Right forelimb (tissue), 1 donor: ENCODE measurements at places on chromosomes 7 and 10.

GRCh38 chr7:18534481-18534880, 38.9 kb downstream of the HDAC9 start:
- no peak for DNase-seq

GRCh38 chr10:112913661-112914287, 36.3 kb upstream of the TCF7L2 start:
- no peak for DNase-seq

DNA sequence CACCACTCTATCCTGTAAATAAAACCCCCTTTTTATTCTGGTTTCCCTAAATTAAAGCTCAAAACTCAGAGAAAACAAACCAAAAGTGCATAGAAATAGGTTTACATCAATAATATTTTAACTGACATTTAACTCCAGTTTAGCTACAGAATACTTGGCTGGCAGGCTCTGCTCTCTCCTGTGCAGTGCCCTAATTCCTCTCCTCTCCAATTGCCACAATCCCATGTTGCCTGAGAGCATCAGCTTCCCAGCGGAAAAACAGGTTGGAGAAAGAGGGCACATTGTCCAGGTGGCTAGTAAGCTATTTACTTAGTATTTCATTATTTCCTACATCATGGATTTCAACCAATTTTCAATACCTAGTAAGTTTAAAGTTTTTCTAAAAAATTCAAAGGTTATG, 8.7 kb downstream of the SEMA3E start:
- no peak for DNase-seq

DNA sequence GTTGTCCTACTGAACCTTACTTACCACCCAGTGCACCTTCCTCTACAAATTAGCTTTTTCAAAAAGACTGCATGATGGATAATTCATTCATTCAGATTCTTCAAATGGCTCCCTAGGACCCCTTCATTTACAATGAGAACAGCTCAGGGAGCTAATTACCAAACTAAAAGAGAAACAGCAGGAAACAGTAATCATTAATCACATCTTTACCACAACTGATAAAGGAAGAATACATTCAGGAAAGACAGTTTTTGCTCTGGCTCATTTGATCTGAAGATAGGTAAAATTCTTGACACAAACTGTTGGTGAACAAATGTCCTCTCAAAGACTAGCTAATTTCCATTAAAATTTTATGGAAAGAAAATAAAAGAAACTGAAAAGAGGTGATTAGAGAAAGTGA, 1652.7 kb upstream of the LRRTM3 start:
- DNase-seq, result no peak

- no peak for DNase-seq
Measured at GRCh38 chr10:17179002-17179401, 22.5 kb downstream of the TRDMT1 start.

- no peak for DNase-seq
Measured at GRCh38 chr10:119025336-119025735, 4.2 kb upstream of the NANOS1 start.

GRCh38 chr7:132162556-132163144, 413.6 kb downstream of the PLXNA4 start:
- DNase-seq, result no peak

GRCh38 chr10:42932735-42933447, 144.0 kb upstream of the RET start:
- DNase-seq, result no peak

DNA sequence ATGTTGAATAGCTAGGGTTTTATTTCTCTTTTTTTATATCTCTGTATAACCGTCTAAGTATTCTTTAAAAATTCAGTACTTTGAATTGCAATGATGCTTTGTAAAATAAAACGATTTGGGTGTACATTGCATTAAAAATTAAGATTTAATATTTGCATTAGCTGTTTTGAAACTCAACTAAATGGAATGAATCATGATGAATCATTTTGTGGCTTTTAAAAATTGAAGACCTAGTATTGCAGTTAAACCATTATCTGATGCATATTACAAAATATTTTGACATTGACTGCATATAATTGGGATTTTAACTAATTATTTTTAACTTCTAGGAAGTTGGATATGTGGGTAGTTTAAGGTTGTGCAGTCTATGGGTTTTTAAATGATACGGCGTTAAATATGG, 314.0 kb downstream of the CDK14 start:
- no peak for DNase-seq

- DNase-seq, result no peak
Measured at GRCh38 chr7:39702133-39702532, 78.8 kb downstream of the RALA start.

DNA sequence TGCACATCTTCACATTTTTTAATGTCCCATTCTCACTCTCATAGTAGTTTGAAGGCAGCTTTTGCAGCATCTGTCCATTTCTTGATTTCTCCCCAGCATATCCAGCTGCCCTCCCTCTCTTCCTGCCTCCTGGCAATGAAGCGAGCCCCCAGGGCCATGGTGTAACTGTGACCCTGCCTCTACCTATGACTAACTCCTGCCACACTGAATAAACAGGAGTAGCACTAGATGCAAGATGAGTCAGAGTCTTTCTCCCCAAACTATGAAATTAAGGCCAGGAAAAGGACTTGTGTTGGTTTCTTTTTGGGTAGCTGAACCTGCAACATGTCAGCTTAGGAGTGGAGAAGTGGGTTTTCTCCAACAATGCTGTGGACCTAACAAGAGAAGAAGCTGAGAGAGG, 329.0 kb downstream of the RNLS start:
- no peak for DNase-seq

DNA sequence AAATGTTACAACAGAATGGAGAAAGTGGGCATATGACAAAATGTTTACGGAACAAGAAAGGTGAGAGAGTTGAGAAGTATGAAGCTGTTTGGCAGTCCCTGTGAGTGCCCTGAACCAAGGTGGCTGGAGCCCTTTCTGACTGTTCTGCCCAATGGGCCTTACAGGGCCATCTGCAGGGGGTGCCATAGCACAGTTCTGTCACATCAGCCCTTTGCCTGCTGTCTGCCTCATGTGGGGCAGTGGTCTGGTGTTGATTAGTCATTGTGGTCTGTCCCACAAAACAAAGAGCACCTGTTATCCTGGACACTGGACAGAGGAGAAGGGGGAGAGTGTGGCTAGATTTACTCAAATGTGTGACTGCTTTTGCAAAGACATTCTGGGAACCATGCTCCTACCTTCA, 51.5 kb upstream of the OSBPL3 start:
- no peak for DNase-seq

DNA sequence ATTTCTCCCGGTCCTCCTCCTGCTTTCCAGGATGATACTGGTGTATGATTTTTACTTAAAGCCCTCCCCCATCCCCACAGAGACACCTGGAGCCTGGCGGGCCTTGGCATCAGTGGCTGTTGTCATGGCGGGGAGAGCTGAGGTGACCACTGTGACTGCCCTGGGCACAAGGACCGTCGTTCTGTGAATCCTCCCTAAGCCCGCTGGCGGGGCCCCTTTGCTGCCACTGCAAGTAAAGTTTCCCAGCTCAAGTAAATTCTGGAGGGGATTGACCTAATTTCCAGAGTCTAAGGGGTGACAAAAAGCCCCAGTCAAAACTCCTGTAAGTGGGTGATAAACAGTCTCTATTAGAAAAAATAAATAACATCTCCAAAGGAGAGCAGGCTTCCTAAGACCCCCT, 393.2 kb upstream of the PODXL start:
- no peak for DNase-seq

- DNase-seq, result no peak
Measured at GRCh38 chr7:100847360-100847759, 5.2 kb upstream of the SLC12A9 start.

- no peak for DNase-seq
Measured at GRCh38 chr7:44538093-44538797, 2.9 kb downstream of the NPC1L1 start.

DNA sequence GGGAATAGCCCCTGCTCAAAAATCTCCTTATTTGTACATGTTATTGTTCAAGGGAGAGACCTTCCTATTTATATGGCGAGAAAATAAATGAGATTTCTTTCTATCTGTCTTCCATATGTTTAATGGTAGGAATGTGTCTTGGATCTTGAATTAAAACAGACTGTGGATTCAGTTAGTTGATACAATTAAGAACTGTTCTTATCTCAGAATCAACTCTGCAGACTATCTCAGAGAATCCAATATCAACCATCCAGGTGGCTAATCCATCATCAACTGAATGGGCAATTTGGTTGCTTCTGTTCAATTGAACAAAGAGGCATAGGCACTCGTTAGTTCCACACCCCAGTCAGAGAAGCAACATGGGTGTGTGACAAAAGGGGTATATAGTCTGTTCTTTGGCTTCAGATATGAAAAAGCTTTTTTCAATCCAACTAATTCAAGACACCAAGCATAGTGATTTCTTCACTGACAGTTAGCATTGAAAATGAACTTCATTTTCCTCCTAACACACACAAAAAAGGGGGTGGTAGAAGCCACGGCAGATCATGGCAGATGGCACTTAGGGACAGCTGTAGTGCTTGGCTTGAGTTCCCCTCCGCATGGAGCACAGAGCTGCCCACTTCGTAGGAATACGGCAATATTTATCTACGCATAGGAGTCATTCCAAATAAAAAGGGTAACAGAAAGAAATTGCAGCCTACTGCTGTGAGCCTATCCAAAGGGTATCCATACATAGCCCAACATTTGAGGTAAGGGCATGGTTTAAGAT, 135.9 kb downstream of the KIAA1217 start:
- no peak for DNase-seq

- DNase-seq, result peak; percentile 71
Measured at GRCh38 chr7:27160145-27160545, 3.7 kb upstream of the HOXA7 start.

GRCh38 chr10:118595598-118596425, at the start of gene PRLHR:
TSS of gene PRLHR (minus strand) at chr10:118595648. CDS start at chr10:118595244, 404 bp downstream.
- DNase-seq, result peak; percentile 77

- peak; percentile 78 for DNase-seq
Measured at GRCh38 chr10:78763651-78764395, 304.9 kb upstream of the ZMIZ1 start.

- DNase-seq, result no peak
Measured at GRCh38 chr7:117856196-117856595, 17.0 kb downstream of the CTTNBP2 start.

- DNase-seq, result peak; percentile 79
Measured at GRCh38 chr10:3785851-3786271, 852 bp upstream of the KLF6 start.

DNA sequence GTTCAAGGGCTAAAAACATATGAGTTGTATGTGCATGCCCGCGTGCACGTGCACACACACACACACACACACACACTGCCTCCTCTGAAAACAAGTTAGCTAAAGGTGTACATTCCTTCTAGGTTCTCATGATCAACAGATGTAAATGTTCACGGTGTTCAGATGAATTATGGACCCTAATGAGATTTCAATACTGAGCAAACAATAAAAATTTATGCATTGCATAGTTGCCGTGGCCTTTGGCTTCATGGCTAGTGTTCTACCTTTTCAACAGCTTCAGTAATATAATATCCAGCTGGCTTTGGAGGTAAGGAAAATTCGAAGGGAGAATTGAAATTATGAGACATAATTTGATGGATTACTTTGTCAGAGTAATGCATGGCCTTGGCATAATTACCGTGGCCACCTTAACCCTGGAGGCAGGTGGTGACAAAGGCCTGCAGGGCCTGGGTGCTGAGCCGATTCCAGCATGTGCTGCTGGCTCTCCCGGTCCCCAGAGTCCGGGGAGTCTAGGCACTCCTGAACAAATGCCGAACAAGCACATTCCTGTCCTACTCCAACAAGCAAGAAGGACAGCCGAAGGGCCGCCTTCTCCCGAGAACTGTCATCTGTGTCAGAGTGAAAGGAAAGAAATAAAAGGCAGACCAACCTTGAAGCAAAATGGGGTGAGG, 166.6 kb upstream of the TCF7L2 start:
- no peak for DNase-seq

DNA sequence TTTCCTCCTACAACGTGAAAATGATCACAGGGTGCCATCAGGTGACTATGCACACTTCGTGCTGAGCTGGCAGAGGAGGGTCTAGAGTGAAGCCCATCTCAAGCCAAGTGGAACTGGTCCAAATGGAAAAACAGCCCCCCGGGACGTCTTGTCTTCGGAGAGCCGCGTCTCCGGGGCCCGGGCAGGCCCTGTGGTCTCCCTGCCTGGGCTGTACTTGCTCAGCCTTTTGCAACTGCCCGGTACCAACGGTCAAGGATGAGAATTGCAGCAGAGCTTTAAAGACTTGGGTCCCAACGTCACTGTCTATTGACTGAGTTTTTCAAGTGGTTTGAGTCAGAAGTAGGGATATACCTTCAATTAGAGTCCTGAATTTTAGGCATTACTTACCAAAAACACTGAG, 315.5 kb downstream of the PTPRN2 start:
- DNase-seq, result no peak

- DNase-seq, result no peak
Measured at GRCh38 chr10:75181073-75181472, 29.5 kb upstream of the VDAC2 start.

DNA sequence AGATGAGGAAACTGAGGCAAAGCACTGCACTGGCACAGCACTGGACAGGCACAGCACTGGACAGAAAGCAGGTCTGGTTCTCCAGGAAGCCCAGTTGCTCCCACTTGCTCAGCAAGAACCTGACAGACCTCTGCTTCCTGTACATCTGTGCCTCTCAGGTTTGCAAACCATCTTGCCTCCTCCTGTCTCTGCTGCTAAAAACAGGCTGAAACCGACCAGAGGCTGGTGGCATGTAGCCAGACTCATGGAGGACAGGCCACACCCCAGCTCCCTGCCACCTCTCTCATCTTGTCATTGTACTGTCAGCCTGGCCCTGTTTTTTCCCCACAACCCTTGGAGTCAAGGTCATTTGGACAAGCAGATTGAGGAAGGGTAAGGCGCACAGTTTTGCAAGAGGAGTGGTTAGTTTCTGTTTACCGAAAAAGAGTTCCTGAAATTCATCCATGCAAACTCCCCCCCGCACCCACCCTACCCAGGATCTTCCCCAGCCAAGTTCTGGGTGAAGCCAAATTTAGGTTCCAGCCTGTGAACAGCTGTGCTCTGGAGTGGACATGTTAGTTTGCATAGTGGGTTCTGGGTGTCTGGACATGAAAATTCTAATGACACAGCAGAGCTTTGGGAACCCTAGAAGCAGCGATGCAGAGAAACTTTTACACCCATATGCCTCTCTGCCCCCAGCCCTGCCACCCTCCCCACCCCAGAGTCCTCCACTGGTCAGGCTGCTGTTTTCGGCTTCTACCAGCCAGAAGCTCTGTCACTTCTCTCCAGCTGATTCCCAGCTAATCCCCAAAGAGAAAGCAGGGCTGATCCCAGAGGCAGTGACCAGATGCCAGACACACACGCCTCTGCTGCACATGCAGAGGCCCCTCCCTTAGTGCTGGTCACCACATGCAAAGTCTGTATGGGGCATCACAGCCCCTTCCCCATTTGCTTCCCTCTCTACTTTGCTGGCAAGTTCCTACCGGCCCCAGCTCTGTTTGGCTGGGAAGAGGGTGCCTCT, 8.5 kb upstream of the C10orf105 start:
- peak; percentile 59 for DNase-seq
